ENCODE measurements at places on chromosomes 4 and X.
A peak's percentile ranks its signal among the peaks of the same experiment; 100 is the strongest.

DNA sequence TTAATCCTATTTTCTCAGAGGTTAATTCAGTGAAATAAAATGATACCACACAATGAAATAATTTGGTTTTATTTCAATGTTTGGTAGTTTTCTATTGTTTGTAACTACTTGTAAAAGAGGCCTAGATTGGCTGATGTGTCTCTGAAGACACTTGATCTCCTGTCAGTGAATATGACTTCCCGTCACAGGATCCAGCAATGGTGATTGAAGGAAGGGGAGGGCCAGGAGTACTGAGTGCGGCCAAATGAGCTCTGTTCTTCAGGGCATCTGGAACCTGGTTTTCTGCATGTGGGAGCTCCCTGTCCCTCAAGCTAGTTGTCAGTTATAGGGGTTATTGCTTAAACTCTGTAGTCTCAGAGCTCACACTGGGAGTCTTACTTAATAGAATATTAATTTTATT, 86.5 kb upstream of the OTUD4 start:
- no peak for DNase-seq

DNA sequence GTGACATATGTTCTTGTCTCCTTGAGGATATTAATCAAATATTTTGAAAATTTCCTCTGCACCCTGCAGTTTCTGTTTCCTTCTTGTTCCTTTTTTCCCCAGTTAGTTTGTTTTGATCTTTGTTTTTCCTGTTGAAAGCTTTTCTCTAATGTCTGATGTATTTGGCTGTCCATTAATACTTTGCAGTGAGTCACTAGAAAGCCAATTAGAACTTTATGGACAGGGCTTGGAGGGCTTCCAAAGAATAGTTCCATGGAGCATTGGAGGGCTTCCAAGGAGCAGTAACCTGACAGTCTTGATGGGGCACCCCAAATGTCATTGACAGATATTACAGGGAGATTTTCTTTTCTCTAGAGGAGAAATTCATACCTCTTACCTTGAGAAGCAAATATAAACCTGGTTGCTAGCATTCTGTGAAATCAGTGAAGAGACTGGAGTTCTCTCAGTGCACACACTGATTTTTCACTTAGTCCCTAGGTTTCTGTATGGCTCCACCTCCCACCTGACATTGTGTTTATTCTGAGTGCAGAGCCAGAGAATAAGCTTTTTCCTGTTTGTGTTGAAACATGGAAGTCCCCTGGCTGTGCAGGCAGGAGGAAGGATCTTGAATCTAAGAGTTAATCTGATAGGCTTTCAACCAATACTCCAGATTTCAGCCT, 26.5 kb downstream of the SPARCL1 start:
- DNase-seq, result no peak

- peak; percentile 79 for DNase-seq
These were observed 64.1 kb downstream of the RLIM start for GRCh38 chrX:74550295-74550802.

DNA sequence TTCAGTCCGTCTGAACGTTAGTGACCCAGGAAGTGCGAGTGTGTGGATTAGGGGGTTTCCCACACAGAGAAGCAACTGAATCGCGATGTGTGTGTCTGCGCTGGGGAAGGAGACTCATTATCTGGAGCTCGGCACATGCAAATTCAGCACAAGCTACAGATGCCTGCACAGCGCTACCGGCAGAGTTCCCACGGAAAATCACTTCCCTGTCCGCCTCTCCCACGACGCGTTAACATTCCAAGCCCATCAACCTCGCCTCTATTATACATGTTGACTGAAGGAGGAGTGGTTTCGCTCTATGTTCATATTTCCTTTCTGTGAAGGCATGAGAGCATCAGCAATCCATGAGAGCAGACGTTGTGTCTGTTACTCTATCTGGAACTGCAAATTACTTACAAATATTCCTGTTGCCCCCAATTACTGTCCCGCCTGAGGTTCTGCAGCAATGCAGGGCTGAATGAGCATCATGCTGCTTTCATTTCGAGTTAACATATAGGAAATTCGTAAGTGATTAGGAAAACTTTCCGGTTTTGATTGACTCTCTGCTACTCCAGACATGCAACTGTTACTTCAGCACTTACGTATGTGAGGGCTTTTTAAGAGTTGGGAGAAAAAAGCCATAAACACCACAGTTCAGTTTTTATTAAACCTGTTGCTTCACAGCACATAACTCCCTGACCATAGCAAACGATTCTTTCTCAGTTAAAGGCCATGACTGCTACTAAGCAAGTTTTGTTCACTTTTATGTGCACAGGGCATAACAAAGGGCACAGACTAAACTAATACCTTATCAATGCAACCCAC, 15.0 kb upstream of the MTNR1A start:
- DNase-seq, result no peak

DNA sequence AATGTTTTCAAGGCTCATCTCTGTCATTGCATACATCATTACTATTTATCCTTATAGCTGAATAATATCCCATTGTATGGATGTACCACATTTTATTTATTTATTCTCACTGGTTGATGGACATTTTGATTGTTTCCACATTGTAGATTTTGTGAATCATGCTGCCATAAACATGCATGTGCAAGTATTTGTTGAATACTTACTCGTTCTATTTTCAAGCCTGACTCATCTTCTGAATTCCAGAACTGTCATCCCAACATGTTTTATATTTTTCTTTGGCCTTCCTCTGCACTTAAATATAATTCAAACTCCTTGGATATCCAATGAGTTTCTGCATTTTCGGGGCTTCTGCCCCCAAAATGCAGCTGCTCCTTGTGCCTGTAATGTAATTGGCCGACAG, 77.6 kb downstream of the MXRA5 start:
- no peak for DNase-seq

All from inflammatory macrophage (primary cell).